ENCODE measurements at places on chromosomes 1 and 21.

GRCh38 chr1:67939942-67940341, 106.7 kb upstream of the GNG12 start:
- DNase-seq = no peak

GRCh38 chr1:219442611-219443061, 170.3 kb downstream of the ZC3H11B start:
- no peak for DNase-seq

DNA sequence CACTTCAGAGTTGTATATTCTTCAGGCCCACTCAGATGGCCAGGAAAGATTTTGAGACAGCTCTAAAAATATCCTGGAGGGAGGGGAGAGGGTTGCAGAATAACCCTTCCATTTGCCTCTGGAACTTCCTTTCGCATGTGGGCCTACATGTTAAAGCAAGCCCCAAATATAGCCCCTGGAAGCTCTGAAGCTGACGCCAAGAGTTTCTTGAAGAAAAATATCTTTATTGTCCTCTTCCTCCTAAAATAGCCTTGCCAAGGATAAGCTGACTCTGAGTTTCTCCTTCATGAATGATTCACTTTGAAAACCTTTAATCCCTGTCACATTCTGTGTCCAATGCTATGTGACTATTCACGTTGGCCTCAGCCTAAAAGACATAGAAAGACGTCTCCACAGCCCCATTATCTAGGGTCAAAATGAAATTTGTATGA, 6.4 kb downstream of the C1orf116 start:
- no peak for DNase-seq

DNA sequence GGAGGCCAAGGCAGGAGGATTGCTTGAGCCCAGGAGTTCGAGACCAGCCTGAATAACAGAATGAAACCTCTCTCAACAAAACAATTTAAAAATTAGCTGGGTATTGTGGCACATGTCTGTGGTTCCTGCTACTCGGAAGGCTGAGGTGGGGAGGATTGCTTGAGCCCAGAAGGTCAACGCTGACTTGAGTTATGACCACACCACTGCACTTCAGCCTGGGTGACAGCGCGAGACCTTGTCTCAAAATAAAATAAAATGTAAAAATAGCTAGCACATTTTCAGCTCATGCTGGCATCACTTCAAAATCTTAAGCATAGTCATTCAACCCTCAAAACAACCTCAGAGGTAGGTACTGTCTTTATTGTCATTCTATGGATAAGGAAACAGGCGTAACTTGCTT, 6.4 kb downstream of the JAK1 start:
- DNase-seq = no peak

DNA sequence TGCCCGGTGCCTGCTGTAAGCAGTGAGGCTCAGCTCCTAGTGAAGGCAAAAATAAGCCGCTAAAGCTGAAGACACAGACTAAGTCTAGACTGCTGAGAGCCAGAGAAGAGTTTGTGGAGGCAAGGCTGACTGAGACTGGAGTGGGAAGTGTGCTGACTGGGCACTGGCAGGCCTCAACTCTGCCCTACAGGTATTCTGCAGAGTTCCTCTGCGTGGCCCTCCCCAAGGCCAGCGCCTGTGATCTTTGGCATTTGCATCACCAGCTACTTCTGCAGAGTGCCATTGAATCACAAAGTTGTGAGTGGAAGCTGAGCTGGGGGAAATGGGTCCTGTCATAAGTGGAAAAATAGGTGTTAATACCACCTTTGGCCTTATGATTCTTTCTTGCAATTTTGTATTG, 905.7 kb downstream of the PLA2G4A start:
- no peak for DNase-seq

GRCh38 chr1:203308923-203309331, 3.6 kb downstream of the BTG2 start:
- DNase-seq = no peak

DNA sequence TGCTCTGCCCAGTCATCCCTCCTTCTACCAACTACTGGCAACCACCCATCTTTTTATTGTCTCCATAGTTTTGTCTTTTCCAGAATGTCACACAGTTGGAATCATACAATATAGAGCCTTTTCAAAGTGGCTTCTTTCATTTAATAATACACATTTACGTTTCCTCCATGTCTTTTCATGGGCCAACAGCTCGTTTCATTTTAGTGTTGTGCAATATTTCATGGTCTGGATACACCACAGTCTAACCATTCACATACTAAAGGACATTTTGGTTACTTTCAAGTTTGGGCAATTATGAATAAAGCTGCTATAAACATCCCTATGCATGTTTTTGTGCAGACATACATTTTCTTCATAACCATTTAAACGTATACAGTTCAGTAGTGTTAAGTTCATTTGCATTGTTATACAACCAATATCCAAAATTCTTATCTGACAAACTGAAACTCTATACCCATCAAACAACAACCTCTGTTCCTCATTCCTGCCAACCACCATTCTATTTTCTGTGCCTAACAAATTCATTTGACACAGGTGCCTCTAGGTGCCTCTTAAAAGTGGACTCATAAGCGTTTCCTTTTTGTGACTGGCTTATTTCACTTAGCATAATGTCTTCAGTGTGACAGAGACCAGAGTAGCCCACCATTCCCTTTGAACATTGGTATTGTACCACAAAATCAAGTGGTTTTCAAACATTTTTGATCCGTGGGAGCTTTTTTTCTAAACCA, 138.1 kb downstream of the NR5A2 start:
- no peak for DNase-seq

- DNase-seq = peak; percentile 12
These were observed 13.6 kb downstream of the MTR start for GRCh38 chr1:236808564-236809130.

- no peak for DNase-seq
These were observed 61.8 kb downstream of the DISP3 start for GRCh38 chr1:11540773-11541160.

GRCh38 chr1:248704606-248705005, 2.0 kb upstream of the OR14I1 start:
- no peak for DNase-seq

DNA sequence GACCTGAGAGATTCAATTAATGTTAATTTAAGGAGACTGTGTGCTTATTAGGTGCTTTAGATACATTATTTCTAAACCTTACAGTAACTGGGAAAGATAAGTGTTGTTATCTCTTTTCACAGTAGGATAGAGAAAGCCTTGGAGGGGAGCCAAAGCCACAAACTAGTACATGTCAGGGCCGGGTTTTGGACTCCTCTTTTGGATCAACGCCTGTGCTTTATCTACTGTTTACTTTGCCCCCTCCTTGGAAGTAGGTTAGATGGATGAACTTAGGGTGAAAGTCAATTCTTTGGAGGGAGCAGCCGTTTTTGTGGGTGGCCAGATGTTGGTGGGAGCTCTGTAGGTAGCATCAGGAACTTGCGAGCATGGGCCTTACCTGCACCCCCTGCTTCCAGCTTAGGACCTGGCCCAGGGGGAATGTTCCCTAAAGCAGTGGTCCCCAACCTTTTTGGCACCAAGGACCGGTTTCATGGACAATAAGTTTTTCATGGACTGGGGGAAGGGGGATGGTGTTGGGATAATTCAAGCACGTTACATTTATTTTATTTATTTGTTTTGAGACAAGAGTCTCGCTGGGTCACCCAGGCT, 1.7 kb downstream of the HHAT start:
- DNase-seq = no peak

- DNase-seq = no peak
These were observed 2.2 kb upstream of the PDZK1IP1 start for GRCh38 chr1:47191940-47192457.

DNA sequence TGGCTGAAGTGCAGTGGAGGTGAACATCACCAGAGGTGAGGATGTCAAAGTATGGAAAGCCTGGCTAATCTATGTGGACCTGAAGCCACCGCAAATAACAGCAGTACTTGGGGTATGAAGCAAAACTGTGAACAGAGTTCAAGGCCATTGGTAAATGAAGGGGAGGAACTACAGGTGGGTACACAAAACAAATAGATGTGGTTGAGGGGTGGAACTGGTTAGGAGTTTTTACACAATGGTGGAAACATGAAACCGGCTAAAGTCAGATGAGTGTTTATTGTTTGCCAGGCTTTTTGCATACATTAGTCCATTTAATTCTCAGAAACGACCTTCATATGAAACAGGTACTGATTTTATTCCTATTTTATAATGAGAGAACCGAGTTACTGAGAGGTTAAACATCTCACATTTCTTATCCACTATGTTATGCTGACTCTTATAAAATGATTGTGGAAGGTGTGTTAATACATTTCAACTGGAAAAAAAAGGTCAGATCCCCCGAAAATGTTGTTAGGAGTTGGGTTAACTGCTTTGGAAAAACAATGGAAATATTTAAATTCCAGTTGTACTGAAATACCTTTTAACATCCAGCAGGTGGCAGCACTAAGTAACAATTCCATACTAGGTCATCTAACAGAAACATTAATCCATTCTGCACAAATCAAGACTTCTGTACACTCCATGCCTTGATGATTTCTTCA, 44.3 kb upstream of the GTF2B start:
- DNase-seq = peak; percentile 10

DNA sequence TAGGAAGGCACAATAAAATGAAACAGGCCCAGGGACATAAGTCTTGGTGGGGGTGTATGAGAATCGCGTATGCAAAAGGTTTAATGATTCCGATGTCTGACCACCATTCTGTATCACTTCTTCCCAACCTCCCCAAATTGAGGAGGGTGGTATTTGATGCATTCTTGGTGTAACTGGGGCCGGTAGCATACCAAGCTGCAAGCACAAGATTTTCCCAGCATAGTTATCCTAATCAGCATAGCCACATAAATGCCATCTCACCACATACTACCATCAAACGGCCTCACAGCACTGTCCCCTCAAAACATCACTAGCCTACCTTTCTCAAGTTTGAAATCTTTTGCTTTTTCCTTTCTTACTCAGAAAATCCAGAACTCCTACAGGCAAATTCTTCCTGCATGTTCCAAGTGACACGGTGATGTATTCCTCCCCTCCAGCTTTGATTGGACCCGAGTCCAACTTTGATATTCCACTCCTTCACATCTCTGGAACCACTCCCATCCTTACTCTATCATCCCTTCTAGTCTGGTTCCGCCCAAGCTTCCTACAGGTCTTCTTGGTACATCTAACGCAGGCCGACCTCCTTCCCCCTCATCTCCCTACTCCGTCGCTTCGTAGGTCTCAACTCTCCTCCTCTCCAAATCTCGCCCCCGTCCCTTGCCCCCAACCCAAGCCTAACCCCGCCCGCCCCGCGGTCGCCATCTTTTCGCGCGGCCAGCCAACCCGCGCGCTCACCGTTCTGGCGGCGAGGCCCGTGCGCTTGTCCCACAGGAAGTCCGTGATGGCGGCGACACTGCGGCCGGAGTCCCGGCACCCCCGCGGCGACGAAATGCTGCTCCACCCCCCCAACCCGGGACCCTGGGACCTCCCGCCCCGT, 600 bp downstream of the CLK2 start:
- DNase-seq = no peak

- DNase-seq = no peak
These were observed 26.4 kb downstream of the LAMB3 start for GRCh38 chr1:209625791-209626285.

DNA sequence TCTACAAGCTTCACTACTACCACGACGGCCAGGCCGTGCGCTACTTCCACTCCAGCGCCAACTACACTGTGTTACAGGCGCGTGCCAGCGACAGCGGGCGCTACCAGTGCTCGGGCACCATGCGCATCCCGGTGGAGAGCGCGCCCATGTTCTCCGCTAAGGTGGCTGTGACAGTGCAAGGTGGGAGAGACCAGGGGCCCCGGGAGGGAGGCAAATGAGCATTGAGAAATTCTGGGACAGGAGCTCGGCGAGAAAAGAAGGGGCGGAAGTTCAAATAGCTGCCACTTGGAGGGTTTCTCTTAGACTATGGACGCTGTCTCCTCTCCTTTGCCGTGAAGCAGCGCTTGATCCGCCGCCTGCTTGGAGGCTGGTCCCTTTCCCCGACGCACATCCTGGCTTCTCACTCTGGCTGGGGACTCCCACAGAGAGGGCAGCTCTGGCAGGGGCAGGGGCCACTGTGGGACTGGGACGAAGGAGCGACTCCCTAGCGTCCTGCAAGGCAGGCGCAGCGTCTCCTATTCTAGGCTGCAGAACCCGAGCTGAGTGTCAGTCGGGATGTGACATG, 4.6 kb downstream of the FCRLB start:
- DNase-seq = peak; percentile 50

GRCh38 chr1:15834406-15835204, 12.9 kb upstream of the SPEN start:
- DNase-seq = peak; percentile 85

- DNase-seq = no peak
These were observed 634.4 kb downstream of the MATN1 start for GRCh38 chr1:30089024-30089430.

DNA sequence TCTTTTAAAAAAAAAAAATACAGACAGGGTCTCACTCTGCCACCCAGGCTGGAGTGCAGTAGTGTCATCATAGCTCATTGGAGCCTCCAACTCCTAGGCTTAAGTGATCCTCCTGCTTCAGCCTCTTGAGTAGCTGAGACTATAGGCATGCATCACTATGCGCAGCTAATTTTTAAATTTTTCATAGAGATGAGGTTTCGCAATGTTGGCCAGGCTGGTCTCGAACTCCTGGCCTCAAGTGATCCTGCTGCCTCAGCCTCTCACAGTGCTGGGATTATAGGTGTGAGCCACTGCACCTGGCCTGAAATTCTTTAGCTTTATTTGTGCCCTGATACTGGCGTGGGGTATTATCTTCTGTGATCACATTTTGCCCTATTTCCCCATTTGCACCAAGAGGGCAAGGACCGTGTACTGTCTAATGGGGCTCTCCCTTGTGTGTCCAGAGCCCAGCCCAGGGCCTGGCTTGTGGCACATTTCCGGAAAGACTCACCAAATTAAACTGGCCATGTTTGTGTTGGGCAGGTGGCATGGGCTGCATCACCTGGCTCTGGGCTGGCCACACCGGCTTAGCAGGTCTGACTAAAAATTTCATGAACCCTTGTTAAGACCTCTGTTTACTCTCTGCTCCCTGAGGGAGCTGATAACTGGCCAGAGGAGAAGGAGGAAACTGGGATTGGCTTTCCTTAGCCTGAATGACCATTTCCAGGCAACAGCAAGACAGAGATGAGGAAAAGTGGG, 32.2 kb downstream of the TRIM62 start:
- DNase-seq = peak; percentile 82

DNA sequence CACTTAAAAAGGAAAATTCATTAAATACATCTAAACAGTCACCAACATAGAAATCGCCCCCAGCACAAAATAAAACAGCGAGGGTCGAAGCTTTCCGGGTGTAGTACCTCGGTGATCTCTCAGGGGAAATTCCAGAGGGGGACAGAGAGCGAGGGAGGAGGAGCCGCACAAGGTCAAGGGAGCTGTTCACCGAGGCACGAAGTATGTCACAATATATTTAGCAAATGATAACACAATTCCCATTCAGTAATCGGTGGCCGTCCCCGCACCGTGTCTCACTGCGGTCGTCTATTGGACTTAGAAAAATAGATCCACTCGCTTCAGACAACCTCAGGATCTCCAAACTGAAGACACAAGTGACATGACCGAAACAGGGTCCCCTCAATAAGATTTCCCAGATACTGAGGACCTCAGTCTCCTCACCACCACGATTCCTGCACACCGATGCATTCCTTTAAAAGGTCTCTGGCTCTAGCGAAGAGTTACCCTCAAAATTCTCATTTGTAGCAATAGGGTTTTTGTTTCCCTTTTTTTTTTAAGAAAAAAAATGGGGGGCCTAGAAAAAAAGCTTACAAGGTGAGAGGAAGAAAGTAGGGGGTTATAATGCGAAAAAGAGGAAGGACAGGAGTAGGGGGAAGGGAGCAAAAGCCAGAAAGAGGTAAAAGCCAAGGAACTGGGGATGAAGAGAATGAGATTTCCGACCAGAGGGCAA, 1.1 kb downstream of the LPGAT1 start:
- DNase-seq = peak; percentile 8

GRCh38 chr21:36125512-36126207, 9.2 kb upstream of the CBR3 start:
- peak; percentile 36 for DNase-seq

GRCh38 chr1:15476927-15477326, 1.0 kb downstream of the CELA2B start:
- no peak for DNase-seq
